ENCODE measurements at places on chromosomes 2 and 18.
A peak's percentile ranks its signal among the peaks of the same experiment; 100 is the strongest.

DNA sequence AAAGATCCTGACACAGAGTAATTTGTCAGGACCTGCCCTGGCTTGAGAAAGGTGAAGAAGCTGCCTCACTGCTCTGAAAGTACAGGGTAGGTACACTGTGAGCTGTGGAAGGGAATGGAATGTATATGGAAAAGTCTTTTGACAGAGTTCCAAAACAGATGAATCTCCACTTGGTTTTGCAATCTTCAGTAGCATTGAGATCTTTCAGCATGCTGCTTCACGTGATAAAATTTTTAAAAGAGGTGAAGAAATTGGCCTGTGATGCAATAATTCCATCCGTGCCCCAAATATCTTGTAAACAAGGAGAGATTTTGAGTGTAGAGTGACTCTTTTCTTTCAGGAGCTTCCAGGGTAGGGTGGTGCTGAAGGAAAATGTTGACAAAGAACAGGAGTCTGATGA, 123.1 kb downstream of the OSR1 start:
- DNase-seq, result no peak

GRCh38 chr2:18284331-18284730, 276.1 kb downstream of the RDH14 start:
- DNase-seq, result no peak

DNA sequence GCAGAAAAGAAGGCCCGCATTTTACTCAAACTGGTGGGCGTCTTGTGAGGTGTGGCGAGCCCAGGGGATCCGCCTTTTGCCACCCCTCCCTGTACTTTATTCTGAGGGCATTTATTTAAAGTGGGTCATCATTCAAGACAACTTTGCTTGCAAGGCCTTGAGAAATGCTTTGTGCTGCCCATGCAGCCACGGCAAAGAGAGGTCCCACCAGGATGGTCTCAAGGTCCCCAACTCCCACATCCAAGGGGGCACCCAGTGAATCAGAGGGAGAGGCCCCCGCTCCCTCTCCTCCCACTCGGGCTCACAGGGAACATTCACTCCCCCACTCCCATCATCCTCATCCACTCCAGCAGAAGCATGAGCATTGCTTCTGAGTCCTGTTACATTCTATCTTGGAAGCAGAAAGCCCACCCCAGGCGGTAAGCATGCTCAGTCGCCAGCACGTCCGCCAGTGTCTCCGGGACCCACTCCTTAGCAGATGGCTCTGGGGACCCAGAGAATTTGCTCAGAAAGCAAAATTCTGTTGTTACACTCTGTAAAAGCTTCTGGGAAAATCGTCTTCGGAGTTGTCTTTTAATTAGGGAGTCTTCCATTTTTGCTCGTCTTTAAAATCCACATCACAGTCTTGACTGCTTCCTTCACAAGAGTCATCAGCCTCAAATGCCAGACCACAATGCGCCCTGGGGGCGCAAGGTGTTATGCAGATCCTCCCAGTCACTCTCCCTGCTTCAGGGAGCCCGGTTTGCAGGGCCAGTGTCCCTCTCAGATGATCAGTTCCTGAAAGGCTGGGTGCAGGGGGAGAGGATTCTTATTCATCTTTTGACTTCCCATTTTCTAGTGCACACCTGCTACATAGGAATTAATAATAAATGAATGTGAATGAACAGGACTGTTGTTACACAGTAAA, 99.4 kb upstream of the NCK2 start:
- no peak for DNase-seq

DNA sequence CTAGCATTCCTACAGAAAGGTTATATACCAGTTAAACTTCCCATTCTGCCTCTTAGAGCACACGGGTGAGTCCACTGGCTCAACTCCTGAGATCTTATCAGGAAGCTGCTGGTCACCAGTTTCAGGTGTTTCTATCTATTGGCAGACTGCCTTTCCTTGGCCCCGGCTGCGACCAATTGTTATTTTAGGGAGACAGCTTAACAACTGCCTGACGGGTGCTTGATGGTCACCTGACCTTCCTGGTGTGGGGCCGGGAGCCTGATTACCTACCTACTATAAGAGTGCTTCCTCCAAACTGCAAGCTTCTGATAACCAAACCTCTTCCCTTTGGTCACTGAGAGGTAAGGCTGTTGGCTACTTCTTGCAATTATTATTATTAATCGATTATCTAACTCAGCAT, 122.1 kb upstream of the XIRP2 start:
- no peak for DNase-seq

DNA sequence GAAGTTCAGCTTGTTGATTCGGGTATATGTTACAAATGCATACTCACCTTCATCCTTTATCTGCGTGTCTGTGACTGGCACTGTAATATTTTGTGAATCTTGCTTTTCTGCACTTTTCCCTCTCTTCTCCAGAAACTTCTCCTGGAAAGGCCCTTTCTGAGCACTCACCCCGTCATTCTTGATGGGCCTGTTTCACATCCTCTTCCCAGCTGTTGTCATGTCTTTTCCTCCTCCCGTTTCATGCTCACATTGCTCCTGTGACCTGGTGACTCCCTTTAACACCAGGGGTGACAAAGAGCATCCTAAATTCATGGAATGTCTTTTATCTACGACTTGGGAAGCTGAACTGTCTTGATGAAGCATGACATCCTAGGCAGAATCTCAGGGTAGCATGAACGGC, 65.8 kb downstream of the CD8B2 start:
- no peak for DNase-seq

DNA sequence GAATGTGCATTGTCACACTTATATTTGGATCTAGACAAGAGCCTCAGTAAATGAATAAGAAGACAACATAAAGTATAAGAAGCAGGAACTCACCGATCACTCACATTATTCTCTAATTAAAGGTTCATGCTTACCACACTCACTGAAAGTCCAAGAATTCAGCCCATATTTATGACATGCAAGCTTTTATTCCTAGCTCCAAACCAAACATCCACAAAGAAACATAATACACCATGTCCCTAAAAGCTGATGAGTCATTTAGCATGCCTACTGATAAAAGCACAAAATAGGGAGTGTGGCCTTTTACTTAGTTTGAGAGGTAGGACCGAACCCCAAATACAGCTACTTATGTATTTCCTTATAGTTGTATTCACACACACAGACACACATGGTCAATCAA, 1094.6 kb upstream of the CDH2 start:
- no peak for DNase-seq

GRCh38 chr2:167651406-167652151, 595.8 kb downstream of the STK39 start:
- DNase-seq, result no peak

DNA sequence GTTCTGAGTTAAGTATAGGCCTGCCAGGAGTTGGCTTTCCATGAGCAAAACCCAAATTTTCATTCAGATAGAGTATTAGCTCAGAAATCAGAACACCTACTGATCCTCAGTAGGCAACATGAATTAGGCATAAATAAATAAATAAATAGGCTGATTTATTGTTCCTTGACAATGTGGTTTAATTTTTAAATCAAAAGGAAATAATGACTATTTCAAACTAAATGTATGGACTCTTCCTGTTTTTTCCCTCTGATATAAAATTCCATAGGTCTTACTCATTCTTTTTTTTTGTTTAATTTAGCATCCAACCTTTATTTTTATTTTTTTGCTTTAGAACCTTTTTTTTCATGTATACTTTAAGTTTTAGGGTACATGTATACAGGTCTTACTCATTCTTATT, 140.2 kb upstream of the ITGA6 start:
- DNase-seq, result no peak

DNA sequence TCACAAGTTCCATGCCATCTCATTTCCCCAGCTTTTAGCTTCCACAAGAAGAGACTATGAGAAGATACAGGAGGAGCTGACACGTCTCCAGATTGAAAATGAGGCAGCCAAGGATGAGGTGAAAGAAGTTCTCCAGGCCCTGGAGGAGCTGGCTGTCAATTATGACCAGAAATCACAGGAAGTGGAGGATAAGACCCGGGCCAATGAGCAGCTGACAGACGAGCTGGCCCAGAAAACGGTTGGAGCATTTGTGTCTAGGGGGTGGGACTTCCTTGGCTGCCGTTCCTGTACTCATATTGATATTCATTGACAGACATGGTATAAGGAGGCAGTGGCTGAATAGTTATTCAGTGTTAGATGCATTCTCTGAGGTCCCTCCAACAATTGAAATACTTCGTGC, 57.2 kb upstream of the LYPD6B start:
- no peak for DNase-seq

- DNase-seq, result peak; percentile 54
These were observed 106.6 kb downstream of the MAP4K4 start for GRCh38 chr2:101803945-101804696.

DNA sequence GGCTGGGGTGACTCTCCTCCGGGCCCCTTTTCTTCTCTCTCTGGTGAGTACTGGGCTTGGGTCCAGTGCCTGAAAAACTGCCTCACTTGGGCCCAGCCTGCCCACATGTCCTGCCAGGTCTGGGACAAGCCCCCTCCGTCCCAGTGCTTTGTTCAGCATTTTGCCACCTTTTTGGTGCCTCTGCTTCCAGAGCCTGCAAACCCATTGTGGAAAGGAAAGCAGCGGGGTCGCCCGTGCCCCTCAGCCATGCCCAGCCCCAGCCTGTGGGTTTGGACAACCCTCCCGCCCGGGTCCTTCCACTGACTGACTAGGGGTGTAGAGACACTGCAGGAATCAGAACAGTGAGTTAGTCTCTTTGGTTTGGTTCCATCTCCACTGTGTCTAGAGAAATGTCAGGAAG, 140.7 kb upstream of the ALKAL2 start:
- no peak for DNase-seq

DNA sequence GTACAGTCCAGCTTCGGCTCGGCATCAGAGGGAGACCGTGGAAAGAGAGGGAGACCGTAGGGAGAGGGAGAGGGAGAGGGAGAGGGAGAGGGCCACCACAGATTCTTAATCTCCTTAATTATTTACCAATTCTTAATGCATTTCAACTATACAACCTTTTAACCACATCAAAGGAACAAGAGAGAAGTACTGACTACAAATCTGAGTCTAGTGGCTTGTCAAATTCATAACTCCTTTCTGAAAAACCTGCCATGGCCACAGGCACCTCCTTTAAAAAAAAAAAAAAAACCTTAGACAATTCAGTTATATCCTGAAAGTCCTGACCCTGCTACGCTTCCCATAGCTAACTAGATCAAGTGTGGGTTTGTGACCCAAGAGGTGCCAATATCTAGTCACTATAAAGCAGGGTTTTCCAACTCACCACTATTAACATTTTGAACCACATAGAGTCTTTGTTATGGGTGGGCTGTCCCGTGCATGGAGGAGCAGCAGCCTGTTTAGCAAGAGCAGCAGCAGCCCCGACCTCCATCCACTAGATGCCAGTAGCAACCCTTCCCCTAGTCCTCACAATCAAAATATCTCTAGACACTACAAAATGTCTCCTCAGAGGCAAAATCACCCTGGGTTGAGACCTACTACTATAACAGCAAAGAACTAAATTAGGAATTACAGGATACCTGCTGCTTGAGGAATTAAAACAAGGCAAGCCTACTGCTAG, 6.8 kb downstream of the ESCO1 start:
- DNase-seq, result no peak

- DNase-seq, result no peak
These were observed 99.8 kb upstream of the ZNF397 start for GRCh38 chr18:35141077-35141476.

DNA sequence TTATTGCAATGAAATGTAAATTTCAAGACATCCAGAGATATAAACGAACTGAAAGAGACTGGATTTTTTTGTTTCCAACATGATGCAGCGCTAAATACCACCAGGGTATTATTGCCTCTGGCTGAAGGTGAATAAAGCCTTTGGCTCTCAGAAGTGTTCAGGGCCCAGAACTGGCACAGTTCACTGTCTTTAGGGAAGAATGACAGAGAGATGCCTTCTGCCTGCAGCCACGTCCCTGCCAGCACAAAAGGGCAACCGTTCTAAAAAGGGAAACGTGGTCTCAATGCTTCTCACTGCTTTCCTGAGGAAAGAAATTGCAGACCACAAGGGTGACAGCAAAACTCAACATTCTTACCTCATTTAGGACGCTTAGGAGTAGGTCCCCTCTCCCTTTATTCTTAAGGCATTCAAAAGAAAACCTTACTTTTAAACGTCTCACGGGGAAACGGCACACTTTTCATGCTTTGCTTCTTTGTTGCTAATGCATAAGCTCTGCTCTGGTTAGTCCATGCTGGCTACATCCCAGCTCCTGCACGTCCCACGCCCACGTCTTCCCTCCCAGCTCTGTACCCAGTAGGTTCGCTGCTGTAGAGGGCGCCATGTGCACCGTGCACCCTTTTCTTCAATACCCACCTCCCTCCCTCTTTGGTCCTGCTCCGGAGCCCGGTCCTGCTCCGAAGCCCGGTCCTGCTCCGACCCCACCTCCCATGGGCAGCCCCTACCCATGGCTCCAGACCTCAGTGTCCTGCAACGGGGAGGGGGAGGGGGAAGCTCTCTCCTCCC, 171.0 kb downstream of the HRH4 start:
- peak; percentile 2 for DNase-seq

DNA sequence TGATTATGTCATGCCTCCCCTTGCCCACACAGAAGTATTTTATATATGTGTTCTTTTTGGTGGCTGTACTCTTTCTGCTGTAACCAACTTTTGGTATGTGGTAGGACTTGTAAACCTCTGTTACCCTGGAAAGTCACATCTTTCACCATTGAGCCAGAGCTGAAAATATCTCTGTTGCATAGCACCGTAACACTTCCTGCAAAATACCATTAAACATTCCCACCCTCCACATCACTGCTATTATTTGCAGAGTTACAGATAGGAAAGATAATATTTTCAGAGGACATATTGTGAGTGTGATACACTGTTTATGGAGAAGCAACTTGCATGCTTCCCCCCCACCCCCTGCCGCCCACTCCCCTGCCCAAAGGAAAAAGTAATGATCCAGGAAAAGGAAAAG, 44.8 kb downstream of the CAB39 start:
- no peak for DNase-seq

DNA sequence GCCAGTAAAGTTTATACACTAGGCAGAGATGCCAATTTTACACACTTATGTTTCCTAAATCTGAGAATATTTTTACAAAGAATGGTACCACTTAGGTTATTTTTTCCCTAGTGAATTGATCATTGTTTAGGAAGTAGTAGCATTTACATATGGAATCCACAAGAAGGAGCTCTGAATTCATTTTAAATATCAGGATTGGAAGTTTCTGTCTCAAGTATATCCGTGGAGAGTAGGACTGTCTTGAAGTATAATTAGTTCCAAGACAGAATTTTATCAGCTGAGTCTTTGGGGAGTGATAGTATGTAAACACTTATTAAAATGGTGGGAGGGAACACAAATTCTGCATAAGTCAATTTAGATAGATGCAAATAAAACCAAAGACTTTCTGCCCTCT, 82.3 kb upstream of the FAM98A start:
- DNase-seq, result peak; percentile 23

DNA sequence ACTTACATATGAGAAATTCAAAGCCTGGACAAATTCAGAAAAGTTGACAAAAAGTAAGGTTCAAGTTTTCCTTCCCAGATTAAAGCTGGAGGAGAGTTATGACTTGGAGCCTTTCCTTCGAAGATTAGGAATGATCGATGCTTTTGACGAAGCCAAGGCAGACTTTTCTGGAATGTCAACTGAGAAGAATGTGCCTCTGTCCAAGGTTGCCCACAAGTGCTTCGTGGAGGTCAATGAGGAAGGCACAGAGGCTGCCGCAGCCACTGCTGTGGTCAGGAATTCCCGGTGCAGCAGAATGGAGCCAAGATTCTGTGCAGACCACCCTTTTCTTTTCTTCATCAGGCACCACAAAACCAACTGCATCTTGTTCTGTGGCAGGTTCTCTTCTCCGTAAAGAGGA, 17.0 kb downstream of the SERPINB8 start:
- DNase-seq, result no peak

All from midbrain (tissue), 1 donor.